ENCODE measurements at places on chromosomes 6 and 20.

DNA sequence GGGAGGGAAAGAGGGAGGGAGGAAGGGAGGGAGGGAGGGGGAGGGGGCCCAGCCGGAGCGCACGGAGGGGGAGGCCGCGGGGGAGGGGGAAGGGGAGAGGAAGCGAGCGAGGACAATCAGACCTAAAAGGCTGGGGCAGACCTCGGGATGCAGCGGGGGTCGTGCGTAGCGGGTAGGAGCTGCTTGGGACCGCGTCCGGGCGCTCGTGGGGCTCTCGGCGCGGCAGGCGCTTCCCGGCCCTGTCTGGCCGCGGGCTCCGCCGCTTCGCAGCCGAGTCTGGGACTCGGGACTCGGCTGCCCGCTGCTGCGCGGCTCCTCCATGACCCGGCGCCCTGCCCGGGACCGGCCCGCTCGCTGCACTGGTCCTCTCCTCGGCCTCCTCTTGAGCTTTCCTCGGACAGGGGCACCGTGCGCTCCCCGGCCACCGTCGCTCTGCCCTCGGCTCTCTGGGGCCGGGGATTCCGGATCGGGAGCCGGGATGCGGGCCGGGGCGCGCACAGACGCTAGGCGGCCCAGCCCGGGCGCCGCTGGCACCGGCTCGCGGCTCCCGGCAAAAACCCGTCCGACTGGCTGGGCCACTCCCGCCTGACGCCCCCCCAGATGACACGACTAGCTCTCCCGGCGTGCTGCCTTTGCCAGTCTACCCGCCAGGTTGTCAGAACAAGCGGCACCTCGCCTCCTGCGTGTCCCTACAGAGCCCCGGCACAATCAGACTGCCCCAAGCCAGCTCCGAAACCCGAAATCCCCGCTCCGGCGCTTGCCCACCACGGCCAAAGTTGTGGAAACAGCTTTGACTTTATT lies 2.2 kb downstream of the TFAP2A start:
- no peak for DNase-seq

DNA sequence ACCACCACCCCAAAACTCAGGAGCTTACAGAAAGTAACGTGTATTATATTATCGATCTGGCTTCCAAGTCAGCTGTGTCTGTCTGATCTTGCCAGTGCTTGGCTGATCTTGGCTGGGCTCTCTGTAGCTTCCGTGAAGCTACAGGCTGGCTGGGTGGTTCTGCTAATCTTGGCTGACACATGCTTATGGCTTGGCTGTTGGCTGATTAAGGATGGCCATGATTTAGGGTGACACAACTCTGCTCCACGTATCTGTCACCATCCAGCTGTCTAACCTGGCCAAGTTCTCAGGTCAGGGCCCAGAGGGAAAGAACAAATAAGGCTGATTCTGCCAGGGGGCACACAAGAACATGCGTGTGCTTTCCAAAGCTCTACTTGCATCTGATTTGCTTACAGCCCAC lies 64.7 kb upstream of the PRL start:
- DNase-seq, result no peak

- no peak for DNase-seq
Observed at GRCh38 chr6:43020847-43021246, 576 bp upstream of the RRP36 start.

GRCh38 chr6:10595731-10596664 lies 74.8 kb downstream of the GCNT2 start:
- DNase-seq, result no peak

DNA sequence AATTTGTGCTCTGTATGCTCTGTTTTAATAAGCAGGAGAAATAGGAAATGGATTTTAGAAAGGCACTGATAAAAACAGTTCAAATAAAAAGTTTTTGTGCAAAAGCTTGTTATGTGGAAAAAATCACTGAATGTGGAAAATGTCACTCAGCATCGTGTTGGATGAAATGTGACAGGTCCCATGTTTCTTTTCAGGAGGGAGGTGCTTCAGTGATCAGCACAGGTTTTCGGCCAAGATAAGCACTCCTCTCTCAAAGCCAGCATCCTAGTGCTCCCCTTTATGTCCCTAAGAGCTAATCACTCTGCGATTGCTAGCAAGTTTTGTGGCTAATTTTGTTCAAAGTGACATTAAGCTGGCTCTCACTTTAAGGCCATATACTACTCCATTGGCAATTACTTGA lies 12.0 kb downstream of the UBE3D start:
- DNase-seq, result no peak

All from stimulated activated CD4-positive, alpha-beta T cell treated with anti-CD3 and anti-CD28 coated beads, Interleukin-15, amount 100 ng/mL, for 48 hours (primary cell).